ENCODE measurements at places on chromosomes 1 and 21.

- no peak for DNase-seq
These were observed 166.3 kb downstream of the DUSP10 start for GRCh38 chr1:221575605-221576004.

GRCh38 chr1:156102633-156103511, 11.6 kb upstream of the LMNA start:
- DNase-seq: no peak

DNA sequence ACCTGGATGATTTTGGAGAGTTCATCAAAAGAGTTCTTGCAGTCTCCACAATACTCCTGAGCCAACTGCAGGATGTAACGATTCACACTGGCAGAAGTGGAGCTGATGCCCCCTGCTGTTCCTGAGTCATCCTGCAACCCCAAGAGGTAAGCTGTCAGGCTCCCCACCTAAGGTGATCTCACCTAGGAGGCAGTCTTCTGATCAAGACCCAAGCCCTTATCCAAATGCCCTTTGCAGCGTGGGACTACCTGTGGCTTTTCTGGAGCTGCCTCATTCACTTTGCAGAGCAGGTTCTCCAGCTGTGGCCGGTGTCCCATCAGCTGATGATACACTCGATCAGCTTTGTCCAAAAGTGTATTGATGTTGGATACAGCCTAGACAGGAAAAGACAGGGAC, 96.4 kb downstream of the UBR4 start:
- DNase-seq: no peak

DNA sequence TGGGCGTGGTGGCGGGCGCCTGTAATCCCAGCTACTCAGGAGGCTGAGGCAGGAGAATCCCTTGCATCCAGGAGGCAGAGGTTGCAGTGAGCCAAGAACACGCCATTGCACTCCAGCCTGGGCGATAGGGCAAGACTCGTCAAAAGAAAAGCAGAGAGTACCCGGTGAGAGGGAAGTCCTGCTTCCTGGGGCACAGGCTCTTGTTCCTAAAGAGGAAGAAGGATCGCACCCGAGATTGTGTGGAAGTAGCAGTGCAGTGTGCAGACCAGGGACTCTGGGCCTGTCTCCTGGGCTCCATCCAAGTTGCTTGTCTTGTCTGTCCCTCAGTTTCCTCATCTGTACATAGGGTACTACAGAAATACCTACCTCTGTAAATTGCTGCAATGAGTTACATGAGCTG, 29.6 kb downstream of the NBPF3 start:
- no peak for DNase-seq

DNA sequence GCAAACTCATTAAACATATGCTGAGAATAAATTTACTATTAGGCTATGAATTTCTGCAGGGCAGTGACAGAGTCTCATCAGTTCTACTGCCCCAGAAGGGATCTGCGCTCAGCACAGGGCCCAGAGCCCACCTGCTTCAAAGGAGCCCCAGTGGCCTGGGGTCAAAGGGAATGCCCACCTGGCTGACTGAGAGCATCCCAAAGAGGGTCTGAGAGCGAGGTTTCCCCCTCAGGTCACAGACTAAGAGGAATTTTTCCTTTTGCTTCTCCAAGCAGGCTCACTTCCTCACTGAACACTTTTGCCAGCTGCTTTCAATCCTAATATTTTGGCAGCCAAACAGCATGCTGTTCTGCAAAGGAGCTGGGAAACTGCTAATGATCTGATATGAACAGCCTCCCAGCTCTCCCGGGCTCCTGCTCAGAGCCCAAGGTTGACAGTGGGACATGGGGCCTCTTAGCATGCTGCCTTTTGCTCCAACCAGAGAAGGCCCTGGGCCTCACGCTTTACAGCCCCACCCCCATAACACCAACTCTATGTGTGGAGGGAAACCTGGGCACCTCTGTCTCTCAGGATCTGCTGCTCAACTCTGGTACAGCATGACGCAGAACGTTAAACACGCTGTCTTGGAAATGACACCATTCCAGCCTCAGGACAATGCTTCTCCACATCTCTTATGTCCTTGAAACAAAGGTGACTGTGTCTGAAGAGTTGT, 70.7 kb upstream of the SYT6 start:
- no peak for DNase-seq

DNA sequence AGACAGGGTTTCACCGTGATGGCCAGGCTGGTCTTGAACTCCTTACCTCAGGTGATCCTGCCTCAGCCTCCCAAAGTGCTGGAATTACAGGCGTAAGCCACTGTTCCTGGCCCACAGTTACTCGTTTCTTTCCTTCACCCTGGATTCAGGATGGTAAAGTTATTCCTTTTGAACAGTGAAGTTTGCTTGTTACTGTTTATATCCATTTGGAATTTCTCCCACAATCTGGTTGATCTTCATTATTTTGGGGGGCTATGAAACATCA, 43.0 kb downstream of the WDR4 start:
- no peak for DNase-seq

GRCh38 chr1:247297263-247298123, 34.2 kb downstream of the ZNF496 start:
- DNase-seq: no peak

GRCh38 chr1:51612447-51612961, 4.4 kb upstream of the OSBPL9 start:
- no peak for DNase-seq

- peak; percentile 25 for DNase-seq
These were observed 34.4 kb upstream of the ID3 start for GRCh38 chr1:23593556-23594148.

- DNase-seq: peak; percentile 6
These were observed 699 bp upstream of the RGS2 start for GRCh38 chr1:192808163-192808517.

GRCh38 chr1:41313661-41314131, 47.5 kb upstream of the FOXO6 start:
- no peak for DNase-seq

DNA sequence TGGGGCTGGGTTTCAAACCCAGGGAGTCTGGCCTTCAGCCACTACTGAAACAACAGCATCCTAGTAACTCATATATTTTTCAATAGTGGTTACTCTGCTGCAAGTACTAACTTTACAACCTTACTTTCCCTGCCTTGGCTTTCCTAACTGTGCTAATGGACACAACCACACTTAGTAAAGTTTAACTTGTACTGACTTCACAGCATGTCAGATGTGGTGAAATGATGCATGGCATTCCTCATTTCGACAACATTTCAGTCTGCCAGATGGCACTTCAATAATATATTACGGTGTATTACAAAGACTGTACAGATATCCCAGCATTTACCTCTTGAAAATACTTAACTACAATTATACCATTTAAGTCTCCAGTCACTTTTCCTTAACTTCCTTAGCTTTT, 27.8 kb downstream of the LRRC7 start:
- DNase-seq: no peak

- DNase-seq: no peak
These were observed 6.9 kb upstream of the DENND1B start for GRCh38 chr1:197781968-197782721.

DNA sequence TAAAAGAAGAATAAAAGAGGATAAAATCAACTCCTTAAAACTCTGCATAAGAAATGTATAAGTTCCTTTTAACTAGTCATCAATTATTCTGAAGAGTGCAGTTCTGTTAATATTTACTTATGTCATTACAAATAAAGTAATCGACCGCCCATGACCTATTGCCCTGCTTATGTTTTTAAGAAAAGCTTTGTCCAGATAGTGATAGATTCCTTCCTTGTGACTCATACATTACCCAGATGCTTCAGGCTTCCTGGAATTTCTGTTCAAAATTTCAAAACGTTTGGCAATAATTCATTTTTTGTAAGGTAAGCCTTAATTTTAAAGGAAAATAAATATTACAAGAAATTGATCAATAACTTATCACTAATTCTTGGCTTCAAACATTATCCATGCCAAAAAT, 918.2 kb upstream of the ADGRL2 start:
- DNase-seq: no peak

- DNase-seq: no peak
These were observed 253.1 kb upstream of the ADGRL4 start for GRCh38 chr1:79259390-79260336.

GRCh38 chr1:20634594-20635084, 1.4 kb downstream of the PINK1 start:
- peak; percentile 27 for DNase-seq

- DNase-seq: no peak
These were observed 62.8 kb upstream of the BCAR3 start for GRCh38 chr1:93744299-93744988.

DNA sequence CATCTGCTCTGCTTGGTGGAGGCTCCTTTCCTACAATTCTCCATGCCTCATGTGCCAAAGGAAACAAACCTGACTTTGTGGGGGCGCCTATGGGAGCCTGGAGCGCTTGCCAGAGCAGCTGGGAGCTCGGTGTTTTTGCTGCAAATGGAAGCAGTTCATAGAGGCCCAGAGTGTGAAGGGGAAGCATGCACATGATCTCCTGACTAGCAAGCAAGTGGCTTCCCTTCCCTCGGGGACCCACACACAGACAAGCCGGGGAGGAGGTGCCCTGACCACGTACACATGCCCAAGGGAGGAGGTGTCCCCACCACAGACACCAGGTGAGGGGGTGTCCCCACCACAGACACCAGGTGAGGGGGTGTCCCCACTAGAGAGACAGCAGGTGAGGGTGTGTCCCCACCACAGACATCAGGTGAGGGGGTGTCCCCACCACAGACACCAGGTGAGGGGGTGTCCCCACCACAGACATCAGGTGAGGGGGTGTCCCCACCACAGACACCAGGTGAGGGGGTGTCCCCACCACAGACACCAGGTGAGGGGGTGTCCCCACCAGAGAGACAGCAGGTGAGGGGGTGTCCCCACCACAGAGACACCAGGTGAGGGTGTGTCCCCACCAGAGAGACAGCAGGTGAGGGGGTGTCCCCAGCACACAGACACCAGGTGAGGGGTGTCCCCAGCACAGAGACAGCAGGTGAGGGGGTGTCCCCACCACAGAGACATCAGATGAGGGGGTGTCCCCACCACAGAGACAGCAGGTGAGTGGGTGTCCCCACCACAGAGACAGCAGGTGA, 106.8 kb downstream of the CRYAA start:
- DNase-seq: no peak

DNA sequence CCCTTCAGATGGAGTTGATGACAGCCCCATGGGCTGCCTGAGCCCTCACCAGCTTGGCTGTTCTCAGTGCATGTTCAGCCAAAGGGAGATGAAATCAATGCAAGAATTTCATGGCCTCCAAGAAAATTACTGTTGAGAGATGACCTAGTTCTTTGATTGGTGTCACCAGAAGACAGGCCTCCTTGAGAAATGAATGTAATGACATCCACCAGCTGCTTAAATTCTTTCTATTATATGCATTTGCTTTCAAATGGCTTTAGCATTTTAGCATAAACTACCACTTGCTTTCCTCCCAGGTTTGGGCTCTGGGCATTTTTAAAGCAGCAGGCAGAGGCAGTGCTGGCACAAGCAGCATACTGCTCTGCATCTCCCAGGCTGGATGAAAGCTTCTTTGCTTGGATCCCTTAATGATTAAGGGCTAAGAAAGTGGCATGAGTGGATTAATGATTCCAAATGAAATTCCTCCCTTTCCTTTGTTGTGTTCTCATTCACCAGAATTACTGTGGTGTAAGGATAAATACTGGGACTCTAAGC, 278.4 kb downstream of the ZNF326 start:
- no peak for DNase-seq

- DNase-seq: no peak
These were observed 3.5 kb upstream of the ACBD6 start for GRCh38 chr1:180505732-180506335.

GRCh38 chr1:147612366-147612765, 58.0 kb downstream of the ACP6 start:
- peak; percentile 59 for DNase-seq

GRCh38 chr1:233440951-233441401, 113.5 kb downstream of the MAP3K21 start:
- DNase-seq: peak; percentile 11

DNA sequence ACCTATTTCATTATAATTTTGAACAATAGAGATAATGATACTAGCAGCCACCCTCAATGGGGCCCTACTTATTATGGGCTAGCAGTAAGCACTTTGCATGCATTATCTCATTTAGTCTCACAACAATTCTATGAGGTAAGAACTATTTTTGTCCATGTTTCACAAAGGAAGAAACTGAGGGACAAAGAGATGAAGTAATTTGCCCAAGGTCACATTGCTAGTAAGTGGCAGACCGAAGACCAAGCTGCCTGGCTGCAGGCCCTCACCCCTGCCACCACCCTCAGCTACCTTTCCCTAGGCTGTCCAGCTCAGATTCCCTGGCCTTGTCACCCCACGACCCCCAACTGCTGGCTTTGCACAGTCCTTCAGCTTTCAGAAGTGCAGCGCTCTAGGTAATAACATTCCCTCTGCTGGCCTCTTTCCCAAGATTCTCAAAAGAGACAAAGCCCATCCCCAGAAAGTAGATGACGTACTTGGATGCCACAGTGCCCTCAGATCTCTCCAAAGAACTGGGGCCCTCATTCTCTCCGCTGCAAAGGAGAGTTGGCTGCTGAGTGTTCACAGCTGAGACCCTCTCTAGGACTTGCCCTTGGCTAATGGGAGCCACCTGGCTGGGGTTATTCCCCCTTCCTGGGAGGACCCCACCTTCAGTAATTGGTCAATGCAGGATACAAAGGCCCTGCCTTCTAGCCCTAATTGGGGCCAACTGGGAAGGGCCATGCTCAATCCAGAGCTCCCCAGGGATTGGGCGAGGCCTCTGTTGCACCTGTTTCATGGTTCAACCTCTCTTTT, 39.5 kb downstream of the IRF2BP2 start:
- no peak for DNase-seq
